ENCODE measurements at places on chromosomes 5 and 9.

DNA sequence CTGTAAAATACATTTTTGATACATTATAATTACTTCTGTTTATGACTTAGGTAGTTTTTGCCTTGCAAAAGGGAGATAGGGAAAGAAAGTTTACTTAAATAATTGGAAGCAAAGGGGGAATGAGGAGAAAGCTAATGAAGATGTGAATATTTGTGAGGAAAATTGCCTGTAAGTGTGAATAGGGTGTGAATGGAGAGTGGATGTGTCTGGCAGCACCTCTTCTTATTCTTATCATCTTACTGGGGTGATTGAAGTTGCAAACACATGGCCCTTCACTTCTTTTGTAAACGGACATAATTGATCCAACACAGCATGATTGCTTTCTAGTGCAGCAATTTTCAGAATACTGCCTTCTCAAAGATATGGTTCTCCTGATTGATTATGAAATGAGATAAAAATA lies 46.6 kb downstream of the PALM2AKAP2 start:
- DNase-seq, result no peak

- no peak for DNase-seq
These were observed 288.2 kb downstream of the FANCC start for GRCh38 chr9:95029288-95029687.

DNA sequence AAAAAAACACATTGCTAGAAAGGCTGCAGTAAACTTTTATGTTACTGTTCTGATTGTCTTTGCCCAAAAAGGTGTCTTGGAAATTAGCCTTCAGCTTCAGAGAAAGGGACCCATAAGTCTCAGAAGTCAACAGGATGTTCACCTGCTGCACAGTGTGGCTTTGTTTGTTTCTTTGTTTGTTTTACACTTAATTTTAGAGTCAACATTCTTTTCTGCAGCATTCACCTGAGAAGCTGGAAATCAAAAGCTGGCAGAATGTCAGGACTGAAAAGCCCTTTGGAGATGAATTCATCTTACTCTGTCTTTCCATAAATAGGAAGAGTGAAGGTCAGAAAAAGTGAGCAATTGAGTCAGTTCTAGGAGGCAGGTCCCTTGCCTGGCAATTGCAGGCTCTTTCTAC lies 170.0 kb downstream of the PAPPA start:
- no peak for DNase-seq

- no peak for DNase-seq
These were observed 464.0 kb downstream of the PTPRD start for GRCh38 chr9:10148796-10149195.

DNA sequence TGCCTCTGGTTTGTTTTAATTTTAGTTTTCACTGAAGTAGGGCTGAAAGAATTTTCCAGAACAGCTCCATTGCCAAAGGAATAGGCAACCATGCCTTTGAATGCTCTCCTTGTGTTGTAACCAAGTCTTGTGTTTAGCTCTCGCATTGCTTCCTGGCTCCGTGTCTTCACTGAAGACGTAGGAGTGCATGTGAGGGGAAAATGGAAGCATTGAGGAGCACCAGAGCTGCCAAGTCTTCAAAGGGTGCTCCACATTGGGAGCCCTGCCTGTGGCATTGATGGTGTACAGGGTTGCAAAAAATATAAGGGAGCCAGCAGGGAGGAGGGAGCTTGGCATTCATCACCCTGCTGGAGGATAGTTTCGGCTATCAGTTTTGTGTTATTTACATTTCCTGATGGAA lies 86.6 kb downstream of the NTRK2 start:
- DNase-seq, result no peak

- no peak for DNase-seq
These were observed 54.7 kb downstream of the ANXA2R start for GRCh38 chr5:42985129-42986037.

GRCh38 chr9:134969156-134970045 lies 51.7 kb upstream of the FCN1 start:
- no peak for DNase-seq

DNA sequence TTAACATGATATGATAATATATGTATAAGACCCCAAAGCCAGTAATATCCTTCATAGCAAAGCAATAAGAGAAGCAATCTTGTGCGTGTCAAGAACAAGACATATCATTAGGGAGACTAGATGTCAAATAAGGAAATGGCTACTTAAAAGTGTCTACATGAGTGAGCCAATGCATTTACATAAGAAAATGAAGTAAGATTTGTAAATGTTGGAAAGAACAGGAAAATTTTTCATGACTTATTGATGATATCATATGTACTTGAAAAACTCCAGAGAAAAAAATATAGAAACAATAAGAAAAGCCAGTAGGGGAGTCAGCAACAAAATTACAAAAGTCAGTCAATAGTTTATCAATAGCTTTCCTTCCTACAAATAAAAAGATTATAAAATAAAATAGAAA lies 13.8 kb upstream of the MCTP1 start:
- DNase-seq, result no peak

- DNase-seq, result no peak
These were observed 282.2 kb downstream of the MAN2A1 start for GRCh38 chr5:109971968-109972367.

- DNase-seq, result no peak
These were observed 26.4 kb upstream of the CARNMT1 start for GRCh38 chr9:75054368-75055001.

DNA sequence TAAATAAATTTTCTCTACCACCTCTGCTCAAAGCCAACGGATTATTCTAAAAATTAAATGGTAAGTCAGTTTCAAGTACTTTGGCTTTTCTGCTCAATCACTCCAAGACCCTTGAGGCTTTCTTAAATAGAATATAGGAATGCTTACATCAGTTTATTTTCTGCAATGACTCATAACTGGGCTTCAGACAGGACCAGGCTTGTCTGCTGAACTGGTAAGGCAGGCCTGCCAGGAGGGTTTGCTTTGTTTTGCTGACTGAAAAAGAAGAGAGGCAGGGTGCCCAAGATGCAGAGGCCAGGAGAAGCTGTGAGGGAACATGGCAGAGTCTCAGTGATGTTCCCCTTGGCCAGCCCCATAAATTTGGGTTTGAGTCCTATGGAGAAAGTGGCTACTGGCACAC lies 60.3 kb upstream of the EPB41L4A start:
- DNase-seq, result no peak

GRCh38 chr5:139374909-139375308 lies 8.2 kb downstream of the SLC23A1 start:
- no peak for DNase-seq
